Type B pancreatic cell (in vitro differentiated cells): ENCODE measurements at places on chromosomes 13 and 19.

DNA sequence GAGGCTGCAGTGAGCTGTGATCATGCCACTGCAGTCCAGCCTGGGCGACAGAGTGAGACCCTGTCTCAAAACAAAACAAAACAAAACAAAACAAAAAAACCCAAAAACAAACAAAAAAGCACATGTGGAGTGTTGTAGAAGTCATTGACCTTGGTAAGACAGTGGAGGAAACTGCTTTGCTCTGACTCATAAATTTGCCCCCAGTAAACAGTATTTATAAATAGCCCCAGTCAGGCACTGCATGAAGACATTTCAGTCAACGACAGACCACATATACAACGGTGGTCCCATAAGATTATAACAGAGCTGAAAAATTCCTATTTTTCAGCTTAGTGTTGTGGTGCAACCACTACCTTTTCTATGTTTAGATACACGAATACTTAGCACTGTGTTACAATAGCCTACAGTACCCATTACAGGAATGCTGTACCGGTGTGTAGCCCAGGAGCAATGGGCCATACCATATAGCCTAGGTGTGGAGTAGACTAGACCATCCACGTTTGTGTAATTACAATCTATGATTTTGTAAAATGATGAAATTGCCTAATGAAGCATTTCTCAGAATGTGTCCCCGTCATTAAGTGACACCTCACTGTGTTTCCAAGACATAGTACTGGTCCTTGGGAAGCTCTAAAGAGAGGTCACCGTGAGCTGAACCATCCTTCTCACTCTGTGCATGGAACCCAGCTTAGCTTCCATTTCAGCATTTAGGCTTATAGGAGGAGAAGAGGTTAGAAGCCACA is 1.1 kb downstream of the ARL11 start:
- DNase-seq: no peak

- no peak for DNase-seq
These were observed 6.8 kb downstream of the ZNF134 start for GRCh38 chr19:57620673-57621348.

- no peak for DNase-seq
These were observed 657 bp downstream of the PLIN3 start for GRCh38 chr19:4866595-4867424.

GRCh38 chr13:112900691-112901091 is 68.3 kb upstream of the MCF2L start:
- no peak for DNase-seq

GRCh38 chr19:14767466-14767971 is 10.8 kb downstream of the ADGRE2 start:
- no peak for DNase-seq

GRCh38 chr13:105641121-105641520 is 894.3 kb downstream of the EFNB2 start:
- DNase-seq: no peak

DNA sequence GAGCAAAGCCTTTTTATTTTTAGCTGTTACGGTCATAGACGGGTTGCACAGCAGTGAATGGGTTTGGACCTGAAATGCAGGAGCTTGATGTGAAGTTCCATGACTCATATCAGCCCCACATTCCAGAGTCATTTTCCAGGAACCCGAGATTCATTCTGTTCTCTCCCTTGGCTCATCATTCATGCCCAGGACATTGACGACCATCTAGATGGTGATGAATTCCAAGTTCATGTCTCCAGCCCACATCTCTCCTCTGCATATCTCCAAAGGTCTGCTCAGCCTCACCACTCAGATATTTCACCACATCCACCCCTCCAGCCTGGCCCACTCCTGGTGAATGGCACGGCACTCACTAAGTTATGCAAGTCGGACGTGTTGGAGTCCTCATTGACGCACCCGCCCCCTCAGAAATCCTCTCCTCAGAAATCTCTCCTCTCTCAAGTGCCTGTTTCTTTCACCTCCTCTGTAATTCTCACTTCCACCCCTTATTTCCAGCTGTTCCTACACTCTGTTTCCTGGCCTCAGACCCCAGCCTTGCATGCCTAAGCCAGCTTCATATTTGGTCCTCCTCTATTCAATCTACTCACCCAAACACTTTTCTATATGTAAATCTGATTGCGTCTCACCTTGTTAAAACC is 83.1 kb downstream of the ALOX5AP start:
- DNase-seq: no peak

- DNase-seq: no peak
These were observed 697.0 kb downstream of the LIG4 start for GRCh38 chr13:107518292-107518691.

- no peak for DNase-seq
These were observed 5.3 kb upstream of the DOCK9 start for GRCh38 chr13:98983182-98983581.

GRCh38 chr13:85148009-85148408 is 651.2 kb downstream of the SLITRK6 start:
- DNase-seq: no peak

GRCh38 chr19:45705115-45705514 is 12.6 kb downstream of the QPCTL start:
- DNase-seq: no peak

DNA sequence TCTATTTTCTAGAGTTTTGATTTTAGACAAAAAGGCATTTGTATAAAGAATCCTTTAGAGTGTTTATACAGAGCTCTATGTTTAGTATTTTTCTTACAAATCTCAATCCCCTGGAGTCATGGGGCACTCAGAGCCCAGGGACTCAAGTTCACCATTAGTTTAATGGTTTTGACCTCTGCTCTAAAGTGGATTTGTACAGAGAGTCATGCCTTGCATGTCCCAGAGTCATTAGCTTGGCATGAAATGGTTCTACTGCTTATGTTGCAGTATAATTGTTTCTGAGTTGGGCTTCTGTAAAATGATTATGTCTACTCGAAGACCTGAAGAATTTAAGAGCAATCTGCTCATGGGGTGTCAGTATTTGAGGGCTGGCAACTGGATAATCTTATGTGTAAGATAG is 406.2 kb downstream of the DLEU7 start:
- no peak for DNase-seq

DNA sequence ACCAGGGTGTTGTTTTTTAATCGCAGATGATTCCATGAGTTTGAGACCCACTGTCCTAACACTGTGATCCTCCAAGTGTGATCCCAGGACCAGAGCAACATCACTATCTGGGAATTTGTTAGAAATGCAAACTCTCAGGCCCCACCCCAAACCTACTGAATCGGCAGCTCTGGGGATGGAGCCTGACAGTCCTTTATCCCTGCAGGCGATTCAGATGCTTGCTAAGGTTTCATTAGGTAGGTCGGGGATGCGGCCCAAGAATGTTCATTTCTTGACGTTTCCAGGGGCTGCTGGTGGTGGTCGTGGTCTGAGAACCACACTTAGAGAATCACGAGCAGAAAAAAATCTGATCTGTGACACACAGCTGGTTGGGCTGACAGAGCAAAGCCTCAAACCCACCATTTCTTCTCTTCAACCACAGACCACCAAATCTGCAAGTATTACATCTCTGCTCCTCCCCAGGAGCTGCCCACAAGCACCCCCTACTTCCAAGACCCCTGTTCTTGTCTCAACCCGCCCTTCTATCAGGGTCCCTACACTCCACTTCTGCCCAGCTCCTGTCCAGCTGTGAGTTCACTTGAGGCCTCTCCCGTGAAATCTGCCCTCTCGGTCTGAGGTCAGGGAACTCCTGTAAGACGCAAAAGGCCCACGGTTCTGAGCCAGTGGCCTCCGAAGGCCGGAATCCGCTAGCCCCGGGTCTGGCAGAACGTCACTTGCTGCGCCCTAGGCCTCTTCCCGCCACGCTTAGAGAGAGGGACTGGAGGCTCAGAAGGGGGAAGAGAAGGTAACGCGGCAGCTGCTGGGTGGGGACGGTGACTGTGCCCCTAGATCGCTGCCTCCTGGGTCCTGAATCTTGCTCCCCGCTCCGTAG is 1.1 kb upstream of the FARP1 start:
- DNase-seq: no peak

DNA sequence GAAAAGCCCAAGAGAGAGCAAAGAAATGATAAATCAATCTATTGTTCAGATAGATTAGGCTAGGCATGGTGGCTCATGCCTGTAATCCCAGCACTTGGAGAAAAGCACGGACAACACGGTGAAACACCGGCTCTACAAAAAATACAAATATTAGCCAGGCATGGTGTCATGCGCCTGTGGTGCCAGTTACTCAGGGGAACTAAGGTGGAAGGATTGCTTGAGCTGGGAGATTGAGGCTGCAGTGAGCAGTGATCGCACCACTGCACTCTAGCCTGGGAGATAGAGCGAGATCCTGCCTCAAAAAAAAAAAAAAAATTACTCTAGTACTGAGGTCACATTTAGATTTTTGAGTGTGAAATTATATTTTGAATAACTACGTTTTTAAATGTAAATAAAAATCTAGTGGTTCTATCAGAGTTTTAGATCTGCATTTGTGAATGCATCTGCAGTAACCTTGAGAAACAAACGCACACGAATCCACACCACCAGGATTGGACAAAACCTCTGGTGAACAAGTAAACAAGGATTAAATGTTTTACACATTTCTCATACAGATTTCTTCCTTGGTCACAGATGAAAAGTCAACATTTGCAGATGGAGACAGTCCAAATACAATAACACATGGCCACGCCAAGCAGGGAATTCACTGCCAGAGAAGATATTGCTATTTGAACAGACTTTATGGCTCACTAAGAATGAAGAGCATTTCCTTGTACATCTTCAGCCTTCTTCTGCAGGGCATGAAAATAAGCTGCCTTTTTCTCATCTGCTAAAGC is 917.6 kb downstream of the PCDH9 start:
- no peak for DNase-seq

DNA sequence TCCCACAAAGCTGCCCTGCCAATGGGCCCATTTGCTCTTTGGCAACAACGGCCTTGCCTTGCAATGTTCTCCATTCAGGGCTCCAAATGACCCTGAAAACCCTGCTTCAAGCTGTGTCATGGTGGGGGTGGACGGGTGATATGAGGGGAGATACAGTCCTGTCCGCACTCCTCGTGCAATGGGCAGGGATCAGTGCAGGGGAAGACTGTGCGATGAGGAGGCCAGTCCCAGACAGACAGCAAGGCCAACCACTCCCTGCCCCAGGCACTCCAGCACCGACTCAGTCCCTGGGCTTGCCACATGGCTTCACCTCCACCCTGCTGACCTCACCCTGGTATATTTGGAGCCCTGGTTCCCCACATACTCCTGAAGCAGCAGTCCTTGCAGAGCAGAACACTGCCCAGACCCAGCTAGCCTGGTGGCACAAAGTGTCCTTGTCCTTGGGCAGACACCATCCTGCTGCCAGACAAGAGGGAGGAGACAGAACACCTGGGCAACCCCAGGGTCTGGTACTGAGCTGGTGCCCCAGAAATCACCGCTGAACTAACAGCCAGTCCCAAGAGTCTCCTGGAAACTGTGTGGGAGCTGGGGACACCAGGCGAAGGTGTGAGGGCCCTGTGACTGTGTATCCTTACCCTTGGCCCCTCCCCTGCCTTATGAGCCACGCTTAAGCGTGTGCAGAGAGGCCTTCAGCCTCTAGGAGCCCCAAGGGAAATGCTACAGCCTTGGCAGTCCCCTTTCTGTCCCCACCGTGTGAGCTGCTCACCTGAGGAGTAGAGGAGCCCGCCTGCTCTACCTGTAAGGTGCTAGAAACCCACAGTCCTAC is 9.1 kb upstream of the SLC35E1 start:
- no peak for DNase-seq

GRCh38 chr19:30219702-30220101 is 152.5 kb upstream of the ZNF536 start:
- DNase-seq: no peak

- no peak for DNase-seq
These were observed 3.8 kb downstream of the GJB2 start for GRCh38 chr13:20188667-20189553.

GRCh38 chr19:43527860-43528622 is 1.0 kb upstream of the ETHE1 start:
- DNase-seq: no peak

GRCh38 chr13:83773961-83774360 is 108.3 kb downstream of the SLITRK1 start:
- DNase-seq: no peak

- DNase-seq: no peak
These were observed 932.3 kb downstream of the EFNB2 start for GRCh38 chr13:105602956-105603670.

GRCh38 chr13:105426441-105426840 is 1109.0 kb downstream of the EFNB2 start:
- no peak for DNase-seq

DNA sequence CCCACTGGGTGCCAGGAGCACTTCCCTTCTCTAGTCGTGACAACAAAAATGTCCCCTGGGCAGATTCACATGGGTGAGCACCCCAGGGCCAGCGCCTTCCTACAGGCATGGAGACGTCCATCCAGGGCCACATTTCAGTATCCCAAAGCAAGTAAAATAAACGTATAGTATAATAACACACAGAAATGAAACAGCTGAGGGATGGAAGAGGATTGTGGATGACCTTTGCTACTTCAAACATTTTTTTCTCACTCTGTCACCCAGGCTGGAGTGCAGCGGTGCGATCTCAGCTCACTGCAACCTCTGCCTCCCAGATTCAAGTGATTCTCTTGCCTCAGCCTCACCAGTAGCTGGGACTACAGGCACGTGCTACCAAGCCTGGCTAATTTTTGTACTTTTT is 28.2 kb downstream of the CILP2 start:
- DNase-seq: no peak

GRCh38 chr13:100755891-100756290 is 81.3 kb upstream of the TMTC4 start:
- DNase-seq: no peak

GRCh38 chr19:4951656-4952055 is 17.3 kb upstream of the KDM4B start:
- DNase-seq: no peak

DNA sequence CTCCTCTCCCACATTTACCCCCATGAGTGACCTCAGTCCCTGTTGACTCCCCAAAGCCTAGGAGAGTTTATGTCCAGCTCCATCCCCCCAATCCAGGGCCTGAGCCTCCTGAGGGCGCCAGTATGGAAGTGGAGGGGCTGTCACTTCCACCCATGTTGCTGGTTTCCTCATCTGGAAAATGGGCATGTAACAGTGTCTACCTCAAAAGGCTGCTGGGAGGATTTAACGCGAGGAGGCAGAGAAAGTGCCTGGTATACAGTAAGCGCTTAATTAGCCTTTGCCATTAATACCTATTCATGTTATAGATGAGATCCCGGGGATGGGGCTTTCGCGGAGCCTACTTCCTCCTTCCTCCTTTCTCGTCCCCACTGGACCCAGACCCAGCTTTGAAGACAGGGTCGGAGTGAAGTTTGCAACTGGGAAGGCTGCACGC is 476 bp downstream of the TYK2 start:
- no peak for DNase-seq
